Naive thymus-derived CD4-positive, alpha-beta T cell (primary cell): ENCODE measurements at places on chromosomes 4 and X. TPM values are rescaled to one million over a fixed set of nuclear protein-coding genes. Genes with fewer than 3 reads are reported as not detected.

GRCh38 chrX:68824565-68825125 lies 4.2 kb upstream of the EFNB1 start:
- DNase-seq: no peak

DNA sequence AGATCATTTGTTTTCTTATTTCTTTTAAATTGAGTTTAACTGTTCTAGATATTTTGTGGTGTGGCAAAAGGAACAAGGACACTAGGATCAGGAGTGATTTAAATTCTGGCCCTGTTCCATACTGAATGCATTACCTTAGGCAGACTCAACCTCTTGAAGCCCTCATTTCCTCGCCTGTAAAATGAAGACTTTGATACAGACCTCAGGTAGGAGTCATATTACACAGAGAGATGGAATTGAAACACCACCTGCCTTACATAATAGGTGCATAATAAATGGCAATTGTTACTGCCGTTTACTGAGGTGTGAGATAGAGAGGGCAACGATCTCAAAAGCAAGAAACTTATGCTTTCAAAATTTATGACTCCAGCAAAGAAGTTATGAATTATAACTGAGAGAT lies 28.2 kb upstream of the RASSF6 start:
- no peak for DNase-seq

DNA sequence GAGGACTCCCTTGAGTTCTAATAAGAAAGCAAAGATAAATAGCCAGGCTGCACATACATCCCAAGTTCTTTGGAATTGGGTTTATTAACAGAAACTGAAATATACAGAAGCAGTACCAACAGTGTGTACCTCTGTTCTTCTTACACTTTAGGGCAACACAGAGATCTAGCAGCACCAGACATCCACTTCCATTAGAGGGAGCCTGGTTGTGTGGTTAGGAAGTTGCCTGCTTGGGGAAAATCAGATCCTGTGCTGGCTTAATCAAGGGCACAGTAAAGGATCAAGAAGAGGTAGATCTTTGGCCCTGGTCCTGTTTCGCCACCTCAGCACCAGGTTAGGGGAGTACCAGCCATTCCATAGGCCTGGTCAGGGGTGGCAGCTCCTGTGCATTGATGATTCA lies 231.1 kb upstream of the ARHGAP24 start:
- no peak for DNase-seq

The NLRP2B gene
- total RNA-seq: not detected

The MBNL3 gene
- 19.9 and 20.8 TPM in 2 replicates for total RNA-seq

DNA sequence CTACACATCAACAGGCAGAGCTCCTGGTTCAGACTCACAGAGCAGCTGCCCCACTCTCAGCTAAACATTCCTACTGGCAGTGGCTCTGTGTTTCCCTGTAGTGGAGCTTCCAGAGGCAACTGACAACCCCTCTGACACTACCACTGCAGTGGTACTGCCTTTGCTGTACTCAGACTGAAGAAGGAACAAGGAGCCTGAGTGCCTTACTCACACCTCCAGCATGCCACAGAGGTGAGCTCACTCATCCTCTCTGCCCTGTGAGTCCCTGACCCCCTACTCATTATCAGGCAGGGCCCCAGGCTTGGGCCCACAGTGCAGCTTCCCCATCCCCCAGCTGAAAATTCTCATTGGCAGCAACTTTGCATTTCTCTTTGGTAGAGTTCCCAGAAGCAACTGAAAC lies 240.5 kb upstream of the POF1B start:
- DNase-seq: no peak

The ZNF718 gene
- 2.4 TPM for total RNA-seq

The XAGE2 gene
- total RNA-seq: not detected

- DNase-seq: no peak
Measured at GRCh38 chrX:131734621-131735020, 190.7 kb downstream of the OR13H1 start.

GRCh38 chr4:24677909-24678308 lies 93.6 kb upstream of the DHX15 start:
- no peak for DNase-seq

The STOX2 gene
- not detected in 2 replicates for total RNA-seq

The SHOX gene
- total RNA-seq: not detected

The LRBA gene
- 49.7 and 51.2 TPM in 2 replicates for total RNA-seq
